ENCODE measurements at places on chromosomes 5 and 9. TPM values are rescaled to one million over a fixed set of nuclear protein-coding genes. Genes with fewer than 3 reads are reported as not detected.

DNA sequence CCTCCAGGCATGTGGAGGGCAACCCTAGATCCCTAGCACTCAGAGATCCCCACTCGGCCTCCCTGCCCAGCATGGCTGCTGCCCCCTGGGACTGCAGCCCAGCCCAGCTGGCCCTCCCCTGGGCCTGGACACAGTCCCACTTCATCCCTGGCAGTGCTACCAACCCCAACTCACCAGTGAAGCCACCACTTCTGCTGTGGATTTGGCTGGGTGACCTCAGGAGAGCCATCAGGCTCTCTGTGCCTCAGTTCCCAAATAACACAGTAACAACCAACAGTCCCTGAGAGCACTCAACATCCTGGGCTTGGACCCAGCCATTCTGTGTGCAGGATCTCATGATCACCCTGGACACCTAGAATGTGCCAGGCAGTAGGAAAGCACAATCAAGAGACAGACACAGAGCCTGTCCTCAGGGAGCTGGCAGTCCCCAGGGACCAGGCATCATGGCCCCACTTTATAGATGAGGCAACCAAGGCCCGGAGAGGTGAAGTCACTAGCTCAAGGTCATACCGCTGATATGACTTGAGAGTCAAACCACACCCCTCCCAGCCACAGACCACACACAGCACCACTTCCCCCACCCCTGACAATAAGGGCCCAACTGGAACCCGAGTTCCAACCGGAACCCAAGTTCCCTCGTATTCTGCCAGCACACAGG is 4.7 kb upstream of the PSMB7 start:
- no peak for DNase-seq

DNA sequence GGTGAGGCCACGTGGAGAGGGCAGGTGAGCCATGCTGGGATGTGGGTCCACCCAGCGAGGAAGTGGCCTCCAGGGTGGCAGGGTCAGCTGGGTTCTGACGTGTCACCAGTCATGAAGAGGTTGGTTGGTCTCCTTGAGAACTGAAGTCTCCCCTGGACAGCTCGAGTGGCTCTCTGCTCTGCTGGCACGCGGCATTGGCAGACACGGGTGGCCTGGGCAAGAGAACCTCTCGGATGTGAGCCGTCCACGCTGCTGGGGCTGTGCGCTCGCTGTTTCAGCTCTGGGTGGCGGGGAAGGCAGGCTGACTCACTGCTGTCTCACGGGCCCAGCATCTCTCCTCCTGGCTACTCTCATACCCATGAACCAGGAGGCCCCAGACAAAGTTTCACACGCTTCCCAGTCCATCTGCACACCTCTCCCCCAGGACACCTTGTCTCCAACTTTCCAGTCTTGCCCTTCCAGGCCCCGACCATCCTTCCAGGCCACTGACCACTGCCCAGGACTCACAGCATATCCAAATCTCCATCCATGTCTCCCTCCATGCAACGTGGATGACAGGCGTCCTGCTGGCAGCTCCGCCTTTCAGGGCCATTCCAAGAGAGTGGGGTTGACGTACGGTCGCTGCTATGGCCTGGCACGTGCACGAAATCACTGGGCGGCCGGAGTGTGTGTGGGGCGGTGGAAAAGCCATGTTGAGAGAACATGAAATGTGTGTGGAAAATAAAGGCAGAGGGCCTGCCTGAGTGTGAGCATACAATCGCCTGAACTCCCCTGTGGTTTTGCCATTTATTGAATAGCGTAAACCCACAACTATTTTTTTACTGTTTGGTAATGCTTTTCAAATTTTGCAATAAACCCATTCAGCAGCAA is 145.0 kb upstream of the COL5A1 start:
- no peak for DNase-seq

- DNase-seq: no peak
Observed at GRCh38 chr5:155822177-155822576, 504.8 kb upstream of the SGCD start.

The COL5A1 gene
- 1.9 TPM for total RNA-seq

- no peak for DNase-seq
Observed at GRCh38 chr9:95017661-95018060, 291.2 kb downstream of the AOPEP start.

The CTNND2 gene
- 44.0 TPM for total RNA-seq

GRCh38 chr5:127590156-127590722 is 58.6 kb upstream of the CTXN3 start:
- DNase-seq: no peak

GRCh38 chr9:136995772-136996311 is 526 bp downstream of the CLIC3 start:
- no peak for DNase-seq

DNA sequence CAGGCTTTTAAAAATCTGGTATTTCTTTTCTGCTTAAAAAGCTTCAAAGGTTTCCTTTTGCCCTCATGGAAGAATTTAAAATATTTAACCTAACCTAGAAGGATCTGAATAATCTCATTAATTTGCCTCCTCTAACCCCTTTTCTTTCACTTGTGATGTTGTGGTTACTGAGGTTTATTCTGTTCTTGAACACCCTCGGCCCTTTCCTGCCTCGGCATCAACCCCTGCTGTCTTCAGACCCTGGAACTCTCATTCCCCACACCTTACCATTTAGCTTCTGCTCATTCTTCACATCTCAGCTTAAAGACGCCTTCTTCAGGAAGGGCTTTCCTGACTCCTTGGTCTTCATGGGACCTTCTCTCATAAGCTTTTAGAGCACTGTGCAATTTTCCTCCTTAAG is 131.4 kb upstream of the MAN2A1 start:
- no peak for DNase-seq

GRCh38 chr9:9574080-9574479 is 1038.7 kb downstream of the PTPRD start:
- DNase-seq: no peak

GRCh38 chr9:19748278-19749126 is 40.3 kb downstream of the SLC24A2 start:
- no peak for DNase-seq

DNA sequence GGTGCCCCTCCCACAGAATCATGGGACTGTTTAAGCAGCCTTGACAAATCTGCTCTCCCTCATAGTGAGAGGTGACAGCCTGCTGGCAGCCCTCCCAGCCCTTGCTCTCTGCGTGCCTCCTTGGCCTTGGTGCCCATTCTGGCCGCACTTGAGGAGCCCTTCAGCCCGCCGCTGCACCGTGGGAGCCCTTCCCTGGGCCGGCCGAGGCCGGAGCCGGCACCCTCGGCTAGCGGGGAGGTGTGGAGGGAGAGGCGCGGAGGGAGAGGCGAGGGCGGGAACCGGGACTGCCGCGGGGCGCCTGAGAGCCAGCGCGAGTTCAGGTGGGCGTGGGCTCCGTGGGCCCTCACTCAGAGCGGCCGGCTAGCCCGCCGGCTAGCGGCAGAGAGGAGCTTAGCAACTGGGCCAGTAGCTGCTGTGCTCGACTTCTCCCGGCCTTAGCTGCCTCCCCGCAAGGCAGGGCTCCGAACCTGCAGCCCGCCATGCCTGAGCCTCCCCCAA is 125.9 kb upstream of the MYO10 start:
- peak; percentile 67 for DNase-seq

- no peak for DNase-seq
Observed at GRCh38 chr5:108672639-108673038, 75.1 kb upstream of the FER start.

- DNase-seq: no peak
Observed at GRCh38 chr9:88947581-88948573, 43.4 kb upstream of the S1PR3 start.

- DNase-seq: no peak
Observed at GRCh38 chr5:155056644-155057269, 43.2 kb downstream of the KIF4B start.

GRCh38 chr5:148729182-148729581 is 74.9 kb upstream of the HTR4 start:
- no peak for DNase-seq

GRCh38 chr9:125659201-125659840 is 47.7 kb downstream of the MAPKAP1 start:
- no peak for DNase-seq

The PCSK1 gene
- 2.3 TPM for total RNA-seq

DNA sequence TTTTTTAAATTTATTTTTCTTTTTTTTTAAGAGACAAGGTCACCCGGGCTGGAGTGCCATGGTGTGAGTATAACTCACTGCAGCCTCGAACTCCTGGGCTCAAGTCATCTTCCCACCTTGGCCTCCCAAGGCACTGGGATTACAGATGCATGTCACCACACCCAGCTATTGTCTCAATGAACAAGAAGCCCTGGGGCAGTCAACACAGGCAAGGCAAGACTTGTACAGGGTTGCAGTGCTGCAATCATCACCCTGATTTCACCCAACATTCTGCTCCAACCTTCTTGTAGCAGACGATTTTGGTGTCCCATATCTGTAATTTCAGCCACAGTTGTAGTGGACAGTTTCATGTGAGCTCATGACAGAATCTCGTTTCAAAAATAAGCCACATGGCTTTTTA is 205.8 kb upstream of the KIF2A start:
- DNase-seq: no peak

GRCh38 chr5:130627145-130627544 is 537.9 kb downstream of the HINT1 start:
- no peak for DNase-seq

GRCh38 chr9:89386797-89387196 is 68.5 kb downstream of the SECISBP2 start:
- peak; percentile 81 for DNase-seq

GRCh38 chr5:54610197-54610944 is 92.8 kb downstream of the SNX18 start:
- no peak for DNase-seq

DNA sequence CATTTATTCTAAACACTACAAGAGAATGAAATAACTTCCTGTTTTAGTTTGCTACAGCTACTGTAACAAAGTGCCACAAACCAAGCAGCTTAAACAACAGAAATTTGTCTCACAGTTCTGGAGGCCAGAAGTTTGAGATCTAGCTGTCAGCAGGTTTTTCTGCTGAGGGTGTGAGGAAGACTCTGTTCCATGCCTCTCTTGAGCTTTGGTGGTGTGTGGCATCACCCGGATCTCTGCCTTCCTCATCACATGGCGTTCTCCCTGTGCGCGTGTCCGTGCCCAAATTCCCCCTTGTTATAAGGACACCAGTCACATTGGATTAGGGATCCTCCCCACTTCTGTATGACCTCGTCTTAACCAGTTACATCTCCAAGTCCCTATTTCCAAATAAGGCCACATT is 97.7 kb downstream of the CFAP95 start:
- no peak for DNase-seq

The PCDHA4 gene
- total RNA-seq: 1.8 TPM

The AP3B1 gene
- total RNA-seq: 11.9 TPM

GRCh38 chr5:158832731-158833130 is 267.0 kb downstream of the EBF1 start:
- DNase-seq: no peak

DNA sequence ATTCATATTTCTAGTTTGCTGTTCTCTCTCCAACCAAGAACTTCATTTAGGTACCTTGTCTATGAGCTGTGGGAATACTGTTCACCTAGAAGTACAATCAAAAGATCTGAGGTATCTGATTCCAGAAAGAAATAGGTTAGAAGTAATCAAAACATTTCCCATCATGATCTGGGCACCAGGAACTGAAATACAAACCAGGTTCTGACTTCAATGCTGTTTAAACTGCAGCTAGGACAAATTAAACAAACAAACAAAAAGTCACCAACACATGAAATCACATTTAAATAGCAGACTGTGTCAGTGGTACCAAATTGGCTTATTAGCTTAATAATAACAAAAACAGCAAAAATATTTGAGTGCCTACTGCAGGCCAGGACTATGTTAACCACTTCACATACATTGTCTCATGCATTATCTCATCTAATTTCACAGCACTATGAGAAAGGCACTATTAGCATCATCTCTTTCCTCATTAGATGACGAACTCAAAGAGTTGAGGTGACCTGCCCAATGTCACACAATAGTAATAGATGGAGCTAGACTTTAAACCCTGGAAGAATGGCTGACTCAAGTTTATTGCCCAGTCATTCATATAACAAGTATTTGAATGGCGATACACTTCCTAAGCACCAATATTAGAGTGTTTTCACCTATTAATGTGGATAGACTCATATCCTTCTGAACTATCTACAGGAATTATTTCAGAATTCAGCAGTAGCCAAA is 14.5 kb downstream of the PLPP1 start:
- no peak for DNase-seq

The FAM78A gene
- total RNA-seq: 1.3 TPM

- no peak for DNase-seq
Observed at GRCh38 chr9:134994926-134995791, 77.4 kb upstream of the FCN1 start.

The RORB gene
- 0.26 TPM for total RNA-seq

Measured in pancreas (tissue), 10 donors.